Activated CD4-positive, alpha-beta T cell treated with anti-CD3 and anti-CD28 coated beads for 36 hours (primary cell): ENCODE measurements at places on chromosomes 6 and 20. TPM values are rescaled to one million over a fixed set of nuclear protein-coding genes. Genes with fewer than 3 reads are reported as not detected.

- H3K27me3 ChIP-seq, result no peaks in the 10 kb centered on the region
- peaks cover 37% of the 10 kb centered on the region for H3K4me1 ChIP-seq
- peaks cover 69% of the 10 kb centered on the region for H3K36me3 ChIP-seq
- H3K27ac ChIP-seq, result no peak overlapping the region
- no peak for DNase-seq
Observed at GRCh38 chr20:3916364-3916763, 27.2 kb downstream of the PANK2 start.

DNA sequence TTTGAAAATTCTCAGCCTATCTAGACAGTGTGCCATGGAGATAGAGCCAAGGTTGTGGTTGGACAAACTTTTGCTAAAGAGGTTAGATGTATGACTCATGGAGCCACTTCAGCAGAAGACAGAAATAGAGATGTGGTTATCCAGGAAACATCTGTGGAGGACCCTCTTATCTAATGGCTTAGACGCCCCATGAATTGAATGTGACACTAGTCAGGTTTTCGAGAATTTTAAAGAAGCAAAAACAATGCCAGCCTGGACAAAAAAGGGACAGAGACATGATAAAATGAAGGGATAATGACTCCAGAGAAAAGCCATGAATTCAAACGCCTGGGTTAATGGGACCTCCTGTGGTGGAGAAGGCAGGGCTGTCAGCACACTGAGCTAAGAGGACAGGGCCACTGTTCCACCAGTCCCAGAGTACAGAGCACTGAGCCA lies 280.5 kb downstream of the CLVS2 start:
- no peaks in the 10 kb centered on the region for H3K36me3 ChIP-seq
- H3K27ac ChIP-seq, result no peak overlapping the region
- H3K27me3 ChIP-seq, result no peaks in the 10 kb centered on the region
- no peak overlapping the region for H3K4me3 ChIP-seq
- no peaks in the 10 kb centered on the region for H3K4me1 ChIP-seq
- DNase-seq, result no peak

DNA sequence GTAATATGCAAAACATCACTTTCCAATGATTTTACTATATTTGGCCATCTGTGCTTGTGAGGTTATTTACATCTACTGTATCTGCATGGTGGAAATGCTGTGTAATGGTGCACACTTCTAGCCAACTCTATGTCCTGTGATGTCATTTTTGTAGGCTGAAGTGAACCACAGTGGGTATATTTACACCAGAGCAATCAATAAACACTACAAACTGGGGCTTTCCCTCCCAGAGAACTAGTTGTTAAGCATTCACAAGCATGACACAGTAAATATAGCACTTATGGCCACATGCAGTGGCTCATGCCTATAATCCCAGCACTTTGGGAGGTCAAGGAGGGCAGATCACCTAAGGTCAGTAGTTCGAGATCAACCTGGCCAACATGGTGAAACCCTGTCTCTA lies 4.9 kb downstream of the SLC22A2 start:
- no peaks in the 10 kb centered on the region for H3K36me3 ChIP-seq
- H3K27me3 ChIP-seq, result peaks cover 13% of the 10 kb centered on the region
- H3K4me1 ChIP-seq, result peaks cover 2% of the 10 kb centered on the region
- H3K27ac ChIP-seq, result no peak overlapping the region
- H3K4me3 ChIP-seq, result no peak overlapping the region

GRCh38 chr6:150641398-150642139 lies 41.9 kb downstream of the PLEKHG1 start:
- peaks cover 29% of the 10 kb centered on the region for H3K4me1 ChIP-seq
- no peaks in the 10 kb centered on the region for H3K27me3 ChIP-seq
- H3K36me3 ChIP-seq, result no peaks in the 10 kb centered on the region
- H3K4me3 ChIP-seq, result peak overlapping the region; percentile 40

The GHRH gene
- not detected for total RNA-seq

- H3K27ac ChIP-seq, result peak overlapping the region; percentile 100
- H3K27me3 ChIP-seq, result no peaks in the 10 kb centered on the region
- peaks cover 2% of the 10 kb centered on the region for H3K36me3 ChIP-seq
Observed at GRCh38 chr6:45376310-45377042, 1.3 kb downstream of the SUPT3H start.

DNA sequence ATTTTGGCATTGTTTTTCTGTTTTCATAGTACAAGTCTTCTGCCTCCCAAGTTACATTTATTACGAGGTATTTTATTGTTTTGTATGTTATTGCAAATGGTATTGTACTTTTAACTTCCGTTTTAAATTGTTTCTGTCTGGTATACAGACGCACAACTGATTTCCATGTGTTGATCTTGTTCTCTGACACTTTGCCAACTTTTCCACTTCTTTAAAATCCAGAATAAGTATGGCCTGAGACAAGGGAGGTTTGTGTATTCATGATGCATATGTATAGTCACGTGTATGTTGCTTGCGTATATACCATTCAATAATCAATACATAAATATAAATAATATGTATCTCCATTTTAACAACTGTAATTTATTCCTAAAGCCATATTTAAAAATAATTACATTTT lies 41.2 kb downstream of the THBS2 start:
- no peak for DNase-seq
- H3K27ac ChIP-seq, result peak overlapping the region; percentile 32
- H3K36me3 ChIP-seq, result no peaks in the 10 kb centered on the region

The IL20RA gene
- total RNA-seq, result not detected

DNA sequence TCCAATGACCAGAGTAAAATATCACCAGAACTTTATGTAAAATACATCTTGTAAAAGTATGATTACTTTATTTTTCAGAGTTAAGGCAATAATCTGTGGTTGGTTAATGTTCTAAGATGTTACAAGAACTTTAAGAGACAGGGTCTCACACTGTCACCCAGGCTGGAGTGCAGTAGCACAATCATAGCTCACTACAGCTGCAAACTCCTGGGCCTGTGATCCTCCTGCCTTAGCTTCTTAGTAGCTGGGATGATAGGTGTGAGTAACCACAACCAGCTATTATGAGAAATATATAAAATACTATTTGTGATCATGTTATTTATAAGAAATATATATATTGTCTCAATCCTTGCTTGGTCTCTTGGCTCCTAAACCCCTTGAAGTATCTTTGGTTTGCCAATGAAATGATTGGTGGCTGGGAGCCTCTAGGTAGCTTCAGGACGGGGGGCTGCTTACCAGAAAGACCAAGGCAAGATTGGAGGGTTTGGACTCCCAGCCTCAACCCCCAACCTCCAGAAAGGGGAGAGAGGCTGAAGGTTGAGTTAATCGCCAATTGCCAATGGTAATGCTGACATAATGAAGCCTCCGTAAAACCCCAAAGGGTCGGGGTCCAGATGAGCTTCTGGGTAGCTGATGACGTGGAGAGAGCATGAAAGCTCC lies 15.4 kb downstream of the SOD2 start:
- no peaks in the 10 kb centered on the region for H3K27me3 ChIP-seq
- peaks cover 59% of the 10 kb centered on the region for H3K36me3 ChIP-seq
- peaks cover 33% of the 10 kb centered on the region for H3K4me1 ChIP-seq
- H3K27ac ChIP-seq, result no peak overlapping the region
- DNase-seq, result no peak

DNA sequence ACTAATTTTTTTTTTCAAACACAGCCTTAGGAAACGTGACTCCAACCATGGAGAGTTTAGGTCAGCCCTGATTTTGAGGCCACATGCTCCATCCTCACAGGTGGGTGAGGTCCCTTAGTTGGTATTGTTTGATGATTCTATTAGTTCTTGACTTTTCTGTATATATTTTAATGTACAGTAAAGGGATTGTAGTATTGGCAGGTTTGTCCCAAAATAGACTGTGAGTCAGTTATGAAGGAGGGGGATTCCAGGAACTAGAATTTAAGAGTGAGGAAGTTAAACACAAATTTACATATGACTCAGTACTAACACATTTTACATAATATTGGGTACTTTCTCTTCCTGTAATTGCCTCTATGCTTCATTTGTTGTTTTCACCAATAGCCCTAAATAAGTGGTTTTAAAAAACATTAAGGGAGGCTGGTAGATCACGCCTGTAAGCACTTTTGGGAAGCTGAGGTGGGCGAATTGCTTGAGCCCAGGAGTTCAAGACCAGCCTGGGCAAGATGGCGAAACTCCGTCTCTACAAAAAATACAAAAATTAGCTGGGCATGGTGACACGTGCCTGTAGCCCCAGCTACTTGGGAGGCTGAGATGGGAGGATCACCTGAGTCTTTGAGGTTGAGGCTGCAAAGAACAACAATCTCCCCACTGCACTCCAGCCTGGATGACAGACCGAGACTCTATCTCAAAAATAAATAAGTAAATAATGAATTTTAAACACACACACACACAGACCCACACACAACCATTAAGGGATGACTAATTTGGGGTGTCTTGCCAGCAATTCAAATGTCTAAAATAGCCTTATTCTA lies 81.8 kb downstream of the SGK1 start:
- peaks cover 41% of the 10 kb centered on the region for H3K4me1 ChIP-seq
- peak overlapping the region; percentile 77 for H3K27ac ChIP-seq
- peak; percentile 25 for DNase-seq
- H3K36me3 ChIP-seq, result peaks cover 2% of the 10 kb centered on the region
- no peaks in the 10 kb centered on the region for H3K27me3 ChIP-seq
- H3K4me3 ChIP-seq, result peak overlapping the region; percentile 35

The CAGE1 gene
- total RNA-seq, result 0.09 TPM

DNA sequence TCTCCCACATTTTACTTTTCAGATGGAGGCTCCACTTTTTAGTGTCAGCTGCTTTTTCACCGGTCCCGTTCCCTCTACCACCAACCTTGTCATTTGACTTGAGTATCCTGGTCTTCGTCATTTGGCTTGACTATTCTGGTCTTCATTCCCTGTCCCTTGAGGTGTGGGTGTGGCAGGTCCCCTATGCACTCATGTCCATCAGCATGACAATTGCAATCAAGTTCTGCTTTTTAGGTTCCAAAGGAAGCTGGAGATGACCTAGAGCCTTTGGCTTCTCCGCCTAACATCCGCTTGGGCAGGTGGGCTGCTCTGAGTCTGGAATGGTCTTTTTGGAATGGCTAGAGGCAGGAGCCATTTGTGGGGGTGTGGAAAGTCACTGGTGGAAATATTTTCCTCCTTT lies 99.8 kb upstream of the MLN start:
- no peaks in the 10 kb centered on the region for H3K27me3 ChIP-seq
- H3K4me1 ChIP-seq, result peaks cover 53% of the 10 kb centered on the region
- DNase-seq, result no peak
- no peaks in the 10 kb centered on the region for H3K36me3 ChIP-seq
- H3K4me3 ChIP-seq, result no peak overlapping the region

DNA sequence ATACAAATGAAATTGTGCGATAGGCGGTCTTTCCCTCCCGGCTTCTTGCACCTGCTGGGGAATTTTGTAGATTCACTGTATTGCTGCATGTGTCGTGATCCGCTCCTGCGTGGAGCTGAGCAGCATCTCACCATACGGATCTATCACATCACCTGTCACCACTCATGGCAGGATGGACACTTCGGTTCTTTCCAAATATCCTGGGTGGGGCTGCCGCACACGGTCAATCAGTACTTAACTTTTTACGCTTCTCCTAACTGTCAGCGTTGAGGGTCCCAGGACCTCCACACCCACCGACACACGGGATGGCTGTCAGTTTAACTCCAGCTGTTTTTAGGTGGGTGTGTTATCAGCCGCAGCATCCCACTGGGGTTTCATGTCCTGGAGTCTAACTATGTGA lies 19.2 kb downstream of the TAF4 start:
- H3K27ac ChIP-seq, result no peak overlapping the region
- no peak overlapping the region for H3K4me3 ChIP-seq
- DNase-seq, result no peak
- H3K36me3 ChIP-seq, result peaks cover 11% of the 10 kb centered on the region

DNA sequence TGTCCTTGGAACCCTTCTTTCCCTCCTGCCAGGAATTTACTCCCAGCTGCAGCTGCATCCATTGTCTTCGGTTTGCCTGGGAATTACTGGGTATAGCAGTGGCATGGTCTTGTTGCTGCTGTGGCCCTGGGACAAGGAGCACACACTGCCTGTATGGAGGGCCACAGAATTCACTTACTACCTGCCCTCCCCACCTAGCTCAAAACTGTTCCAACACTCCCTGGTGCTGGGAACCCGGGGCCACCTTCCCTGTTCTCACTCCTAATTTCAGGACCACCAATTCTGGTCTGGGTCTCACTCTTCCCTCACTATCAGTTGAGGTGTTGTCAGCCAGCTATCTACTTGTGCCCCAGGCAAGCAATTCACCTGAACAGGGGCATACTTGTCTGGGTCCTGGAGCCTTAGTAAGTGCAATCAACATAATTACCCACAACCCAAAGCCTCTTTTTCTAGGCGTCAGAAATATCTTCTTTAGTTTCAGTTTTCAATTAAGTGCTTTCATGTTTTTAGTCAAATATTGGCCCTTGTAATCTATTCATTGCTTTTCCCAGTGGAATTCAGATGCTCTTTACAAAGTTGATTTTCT lies 47.2 kb downstream of the METTL24 start:
- H3K27ac ChIP-seq, result no peak overlapping the region
- H3K27me3 ChIP-seq, result no peaks in the 10 kb centered on the region

DNA sequence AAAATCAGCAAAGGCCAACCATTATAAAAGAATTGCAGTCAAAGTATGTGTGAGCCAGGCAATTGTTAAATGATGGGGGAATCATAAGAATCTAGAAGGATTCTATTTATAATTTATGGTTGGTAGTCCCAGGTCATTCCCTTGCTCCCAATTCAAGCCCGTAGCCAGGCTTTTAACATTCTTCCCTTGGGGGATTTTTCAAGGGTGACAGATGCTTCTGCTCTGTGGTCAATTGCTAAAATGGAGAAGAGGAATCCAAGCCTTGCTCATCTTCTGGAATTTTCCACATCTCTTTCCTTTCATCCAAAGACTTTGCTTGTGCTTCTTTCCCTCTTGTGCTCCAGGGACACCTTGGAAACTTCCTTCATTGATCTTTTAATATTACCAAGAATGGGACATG lies 18.0 kb upstream of the BCAS1 start:
- no peaks in the 10 kb centered on the region for H3K36me3 ChIP-seq
- H3K4me3 ChIP-seq, result no peak overlapping the region
- H3K4me1 ChIP-seq, result no peaks in the 10 kb centered on the region
- H3K27me3 ChIP-seq, result no peaks in the 10 kb centered on the region
- H3K27ac ChIP-seq, result no peak overlapping the region

DNA sequence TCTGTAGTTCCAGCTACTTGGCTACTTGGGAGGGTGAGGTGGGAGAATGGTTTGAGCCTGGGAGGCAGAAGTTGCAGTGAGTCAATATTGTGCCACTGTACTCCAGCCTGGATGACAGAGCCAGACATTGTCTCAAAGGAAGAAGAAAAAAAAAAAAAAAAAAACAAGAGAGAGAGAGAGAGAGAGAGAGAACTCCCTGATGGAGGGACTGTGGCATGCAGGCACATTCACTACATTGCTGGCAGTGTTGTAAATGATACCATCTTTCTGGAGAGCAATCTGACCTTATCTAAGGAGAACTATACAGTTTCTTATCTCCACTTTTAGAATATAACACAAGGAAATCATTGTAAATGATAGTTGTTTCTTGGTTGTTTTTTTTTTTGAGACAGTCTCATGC lies 85.1 kb downstream of the MDN1 start:
- no peak overlapping the region for H3K4me3 ChIP-seq
- H3K27ac ChIP-seq, result no peak overlapping the region
- no peak for DNase-seq
- H3K27me3 ChIP-seq, result no peaks in the 10 kb centered on the region
